ENCODE measurements at places on chromosomes 2 and 18.

DNA sequence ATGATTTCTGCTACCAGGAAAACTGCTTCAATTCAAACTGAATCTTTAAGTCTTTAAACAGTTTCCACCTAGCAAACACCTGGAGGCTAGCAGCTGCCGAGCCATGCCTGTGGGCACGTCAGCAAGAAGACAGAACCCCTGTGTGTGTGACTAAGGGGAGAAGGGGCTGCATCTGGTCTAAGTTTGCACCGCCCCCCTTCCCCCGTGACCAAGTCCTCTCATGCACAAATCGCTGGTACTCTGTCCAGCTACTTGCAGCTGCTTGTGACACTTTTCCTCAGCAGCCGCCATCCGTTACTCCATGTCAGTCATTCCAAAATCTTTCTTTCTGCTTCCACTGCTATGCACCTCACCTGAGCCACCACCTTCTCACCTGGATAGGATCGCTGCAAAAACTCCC, 355.0 kb downstream of the SS18 start:
- DNase-seq, result no peak

DNA sequence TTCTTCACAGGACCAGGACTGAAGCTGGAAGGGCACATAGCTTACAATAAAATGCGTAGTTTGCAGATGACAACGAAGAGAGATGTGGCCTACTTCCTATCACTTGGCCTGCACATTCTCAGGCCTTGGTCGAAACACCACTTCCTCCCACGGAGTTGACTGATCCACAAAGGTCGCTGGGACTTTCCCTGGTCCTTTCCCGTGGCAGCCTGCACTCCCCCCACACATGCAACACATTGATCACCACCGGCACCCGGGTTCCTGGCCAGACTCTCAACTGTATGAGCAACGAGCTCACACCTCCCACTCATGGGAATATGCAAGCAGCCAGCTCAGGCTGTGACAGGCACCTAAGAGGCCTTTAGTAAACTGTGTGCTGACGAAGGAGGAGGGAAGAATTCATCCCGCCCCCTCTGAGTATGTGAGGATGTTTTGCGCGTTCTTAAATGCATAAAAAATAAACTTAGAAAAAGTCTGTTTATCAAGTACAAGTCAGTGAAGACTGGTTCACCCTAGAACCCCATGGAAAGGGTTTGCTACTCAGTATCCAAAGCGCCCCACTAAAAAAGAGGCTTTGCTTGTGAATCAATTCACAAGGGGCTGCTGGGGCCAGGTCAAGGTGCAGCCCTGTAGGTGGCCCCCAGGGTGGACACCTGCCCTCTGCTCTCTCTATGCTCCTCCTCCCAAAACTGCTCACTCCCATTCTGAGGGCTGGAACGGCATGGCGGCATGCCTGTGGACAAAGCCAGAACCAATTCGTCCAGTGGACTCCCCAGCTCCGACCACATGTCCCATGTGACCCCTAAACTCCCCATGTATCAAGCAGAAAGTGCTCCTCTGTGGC, 154.3 kb downstream of the EIPR1 start:
- no peak for DNase-seq

- no peak for DNase-seq
Observed at GRCh38 chr2:85779641-85780315, 26.0 kb downstream of the ATOH8 start.

DNA sequence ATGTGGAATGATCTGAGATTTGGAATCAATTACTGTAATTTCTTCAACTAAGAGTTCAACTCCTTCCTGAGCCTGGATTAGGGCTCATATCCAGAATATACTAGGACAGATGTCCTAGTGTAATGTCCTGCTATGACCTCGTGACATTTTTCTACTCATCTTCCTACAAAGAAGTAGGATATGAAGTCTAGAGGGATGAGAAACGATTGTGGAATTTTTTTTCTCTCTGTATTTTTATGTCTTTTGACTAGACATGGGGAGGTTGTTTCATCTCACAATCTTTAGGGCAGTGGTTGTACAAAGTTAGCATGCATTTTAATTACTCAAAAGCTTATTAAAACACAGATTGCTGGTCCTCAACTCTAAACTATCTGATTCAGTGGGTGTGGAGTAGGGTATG, 203.0 kb downstream of the PARD3B start:
- DNase-seq, result peak; percentile 65

- no peak for DNase-seq
Observed at GRCh38 chr2:157603198-157603597, 25.5 kb downstream of the ACVR1C start.

DNA sequence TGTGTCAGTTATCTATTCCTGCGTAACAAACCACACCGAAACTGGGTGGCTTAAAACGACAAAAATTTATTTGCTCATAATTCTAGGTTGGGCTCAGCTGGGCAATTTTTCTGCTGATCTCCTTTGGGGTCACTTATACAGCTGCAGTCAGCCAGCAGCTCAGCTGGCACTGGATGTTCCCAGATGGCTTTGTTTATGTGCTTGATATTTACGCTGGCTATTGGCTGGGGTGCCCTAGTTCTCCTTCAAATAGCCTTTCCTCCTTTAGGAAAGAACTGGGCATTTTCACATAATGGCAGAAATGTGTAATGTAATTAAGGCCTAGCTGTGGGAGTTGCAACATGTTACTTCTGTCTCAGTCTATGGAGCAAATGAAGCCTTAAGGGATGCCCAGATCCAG, 142.2 kb downstream of the B3GNT2 start:
- DNase-seq, result no peak

DNA sequence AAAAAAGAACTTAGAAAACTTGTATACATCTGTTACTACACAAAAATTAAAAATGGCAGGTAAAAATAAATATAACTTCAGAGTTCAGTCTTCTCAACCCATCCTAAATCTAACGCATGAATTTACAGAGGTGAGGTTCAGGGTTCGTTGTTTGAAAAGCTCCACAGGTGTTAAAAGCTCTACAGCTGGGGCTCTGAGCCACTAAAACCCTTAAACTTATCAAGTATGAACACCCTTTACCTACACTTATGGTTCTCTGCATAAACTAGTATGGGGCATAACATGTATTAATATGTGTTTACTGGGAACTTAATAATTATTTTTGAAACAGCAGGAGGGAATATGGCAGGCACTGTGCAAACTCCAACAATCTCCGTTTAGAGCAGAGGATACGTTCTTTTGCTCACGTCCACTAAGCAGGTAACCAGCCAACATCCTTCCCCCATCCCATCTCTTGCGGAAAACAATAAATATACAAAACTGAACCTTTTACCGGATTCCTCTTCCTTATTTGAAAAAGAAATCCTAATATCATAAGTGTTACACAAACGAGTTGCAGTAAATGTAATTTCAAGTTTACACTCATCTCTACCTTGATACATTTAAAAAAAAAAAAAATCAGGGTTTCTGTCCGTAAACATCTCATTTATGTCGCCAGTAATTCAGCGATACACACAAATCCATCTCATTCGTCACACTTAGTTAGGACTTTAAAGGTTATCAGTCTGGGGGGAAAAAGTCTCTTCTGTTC, 1.3 kb downstream of the PIAS2 start:
- DNase-seq, result peak; percentile 1

DNA sequence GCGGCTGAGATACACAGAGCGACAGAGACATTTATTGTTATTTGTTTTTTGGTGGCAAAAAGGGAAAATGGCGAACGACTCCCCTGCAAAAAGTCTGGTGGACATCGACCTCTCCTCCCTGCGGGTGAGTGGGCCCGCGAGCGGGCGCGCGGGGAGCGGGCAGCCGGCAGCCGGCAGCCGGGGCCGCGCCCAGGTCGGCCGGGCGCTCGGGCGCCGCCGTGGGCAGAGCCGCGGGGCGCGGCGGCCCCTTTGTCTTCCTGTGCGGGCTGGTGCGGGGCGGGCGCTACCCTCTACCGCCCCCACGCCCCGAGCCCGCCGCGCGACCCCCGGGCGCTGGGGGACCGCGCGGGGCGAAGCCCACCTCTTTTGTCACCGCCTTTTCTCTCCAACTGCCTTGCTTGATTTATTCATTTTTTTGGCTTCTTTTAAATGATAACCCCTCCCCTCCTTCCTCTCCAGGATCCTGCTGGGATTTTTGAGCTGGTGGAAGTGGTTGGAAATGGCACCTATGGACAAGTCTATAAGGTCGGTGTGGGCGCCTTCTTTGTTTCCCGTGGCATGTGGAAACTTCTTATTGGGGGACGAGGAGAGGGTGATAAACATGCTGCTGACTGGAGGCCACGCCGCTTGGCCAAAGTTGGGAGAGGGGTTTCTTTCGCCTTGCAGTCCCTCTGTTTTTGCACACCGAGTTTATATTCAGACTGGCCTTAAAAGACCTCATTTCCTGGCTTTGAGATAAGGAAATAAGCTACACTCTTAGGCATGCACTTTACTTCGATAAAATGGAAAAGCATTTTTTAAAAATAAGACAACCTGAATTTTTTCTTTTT, 722 bp downstream of the MAP4K4 start:
- DNase-seq, result peak; percentile 46

DNA sequence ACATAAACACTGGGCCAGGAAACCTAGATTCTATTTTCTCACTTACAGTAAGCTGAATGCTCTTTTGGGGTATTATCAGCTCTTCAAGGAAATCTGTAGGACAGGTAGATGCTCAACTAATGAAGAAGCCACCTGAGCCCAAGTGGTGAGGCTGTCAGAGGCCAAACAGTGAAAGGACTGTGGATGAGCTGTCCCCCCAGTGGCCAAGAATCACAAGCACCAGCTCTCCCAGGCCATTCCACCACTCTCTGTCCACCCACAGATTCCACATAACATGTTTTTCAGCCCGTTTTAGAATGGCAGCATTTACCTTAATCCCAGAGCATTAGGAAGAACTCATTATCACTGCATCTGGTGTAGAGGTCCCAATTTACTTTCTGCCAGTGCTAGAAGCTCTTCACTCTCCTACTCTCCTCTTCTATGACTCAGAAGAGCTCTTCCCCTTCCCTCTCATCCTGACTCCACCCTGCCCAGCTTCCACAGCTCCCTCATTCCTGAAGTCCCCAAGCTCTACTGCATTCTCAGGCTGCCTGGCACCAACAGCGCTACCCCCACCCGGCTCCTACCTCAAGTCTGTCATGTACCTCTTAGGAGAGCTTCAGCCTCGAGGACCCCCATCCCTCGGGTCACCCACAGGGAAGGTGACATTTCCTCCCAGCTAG, 43.8 kb upstream of the GORASP2 start:
- peak; percentile 63 for DNase-seq

Measured in EH (cell line).